ENCODE measurements at places on chromosomes 7 and 10.

DNA sequence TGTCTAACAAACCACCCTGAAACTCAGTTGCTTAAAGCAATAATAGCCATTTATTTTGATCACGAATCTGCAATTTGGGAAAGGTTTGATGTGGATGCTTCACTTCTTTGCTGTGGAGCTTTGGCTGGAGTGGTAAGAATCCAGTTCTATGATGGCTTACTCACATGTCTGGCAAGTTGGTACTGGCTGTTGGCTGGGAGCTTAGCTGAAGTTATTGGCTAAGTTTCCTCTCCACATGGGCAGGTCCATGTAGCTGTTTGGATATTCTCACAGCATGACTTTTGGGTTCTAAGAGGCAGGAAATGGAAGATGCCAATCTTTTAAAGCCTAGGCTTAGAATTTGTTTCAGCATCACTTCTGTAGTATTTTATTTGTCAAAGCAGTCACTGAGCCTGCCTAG, 277.6 kb upstream of the NRP1 start:
- no peak for DNase-seq

DNA sequence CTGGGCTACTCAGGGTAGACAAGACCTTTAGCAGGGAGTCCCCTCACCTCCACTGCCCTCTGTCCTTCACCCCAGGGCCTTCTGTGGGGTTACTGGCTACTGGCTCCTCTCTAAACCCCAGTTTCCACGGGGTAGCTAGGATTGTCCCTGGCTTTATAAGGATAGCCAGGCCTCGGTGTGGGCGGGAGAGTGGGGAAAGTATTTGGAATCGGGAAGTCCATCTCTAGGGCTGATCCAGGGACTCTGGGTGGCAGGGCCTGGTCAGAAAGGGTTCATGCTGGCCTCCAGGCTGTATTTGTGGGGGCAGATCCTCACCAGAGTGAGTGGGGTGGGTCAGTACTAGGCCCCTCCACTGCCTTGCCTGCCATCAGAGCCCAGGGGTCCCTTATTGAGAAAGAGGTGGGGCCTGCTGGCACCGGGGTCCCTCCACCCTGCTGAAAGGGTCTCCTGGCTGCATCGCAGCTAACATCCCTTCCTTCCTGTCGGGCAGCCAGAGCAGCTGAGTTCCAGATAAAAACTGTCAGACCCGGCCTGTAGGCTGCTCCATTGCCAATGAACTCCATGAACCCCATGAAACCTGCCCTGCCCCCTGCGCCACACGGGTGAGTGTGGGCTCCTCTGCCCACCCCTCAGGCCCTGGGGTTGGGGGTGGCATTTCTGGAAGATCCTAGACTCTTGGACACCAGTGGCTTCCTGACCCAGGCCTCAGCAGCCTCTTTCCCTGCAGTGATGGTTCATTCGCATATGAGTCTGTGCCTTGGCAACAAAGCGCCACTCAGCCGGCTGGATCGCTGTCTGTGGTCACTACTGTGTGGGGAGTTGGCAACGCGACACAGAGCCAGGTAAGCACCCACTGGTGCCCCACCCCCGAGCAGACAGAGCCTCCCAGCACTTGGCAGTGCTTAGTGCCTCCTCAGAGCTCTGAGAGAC, 7.3 kb downstream of the ZMIZ2 start:
- DNase-seq, result no peak

- no peak for DNase-seq
Observed at GRCh38 chr7:24472093-24472492, 101.2 kb upstream of the PALS2 start.

GRCh38 chr7:151805191-151805590, 71.7 kb downstream of the PRKAG2 start:
- no peak for DNase-seq

- DNase-seq, result no peak
Observed at GRCh38 chr10:124700293-124701037, 43.7 kb downstream of the FAM53B start.

DNA sequence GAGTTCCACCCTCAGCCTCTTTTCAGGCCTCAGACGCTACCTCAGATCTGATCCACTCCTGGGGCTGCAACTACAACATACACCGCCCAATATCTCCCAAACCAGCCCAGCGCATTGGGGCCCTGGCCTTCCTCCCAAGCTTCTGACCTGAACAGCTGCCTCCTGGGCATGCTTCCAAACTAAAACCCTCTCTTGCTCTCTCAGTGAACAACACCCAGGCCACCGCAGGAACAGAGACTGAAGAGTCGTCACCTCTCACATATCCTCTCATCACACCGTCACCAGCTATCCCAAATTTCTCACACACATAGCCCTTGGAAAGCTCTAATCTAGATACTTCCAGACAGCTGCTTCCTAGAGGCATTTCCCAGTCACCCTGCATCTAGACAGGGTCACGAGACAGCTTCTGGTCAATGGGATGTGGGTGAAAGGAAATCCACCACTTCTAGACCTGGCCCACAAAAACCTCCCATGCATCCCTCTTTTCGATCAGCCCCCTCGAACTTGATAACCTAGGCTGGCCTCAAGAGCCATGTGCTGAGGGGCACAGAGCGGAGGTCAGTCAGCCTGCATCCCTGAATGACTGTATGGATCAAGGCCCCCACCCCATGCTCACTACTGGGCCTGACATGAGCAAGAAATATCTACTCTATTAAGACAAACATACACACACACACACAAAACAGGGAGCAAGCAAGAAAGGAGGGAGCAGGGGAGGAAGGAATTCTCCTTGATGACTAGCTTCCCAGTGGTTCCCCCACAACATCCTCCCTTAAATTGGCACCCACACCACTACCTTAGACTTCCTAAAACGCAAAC, 1.8 kb downstream of the PARP12 start:
- no peak for DNase-seq

DNA sequence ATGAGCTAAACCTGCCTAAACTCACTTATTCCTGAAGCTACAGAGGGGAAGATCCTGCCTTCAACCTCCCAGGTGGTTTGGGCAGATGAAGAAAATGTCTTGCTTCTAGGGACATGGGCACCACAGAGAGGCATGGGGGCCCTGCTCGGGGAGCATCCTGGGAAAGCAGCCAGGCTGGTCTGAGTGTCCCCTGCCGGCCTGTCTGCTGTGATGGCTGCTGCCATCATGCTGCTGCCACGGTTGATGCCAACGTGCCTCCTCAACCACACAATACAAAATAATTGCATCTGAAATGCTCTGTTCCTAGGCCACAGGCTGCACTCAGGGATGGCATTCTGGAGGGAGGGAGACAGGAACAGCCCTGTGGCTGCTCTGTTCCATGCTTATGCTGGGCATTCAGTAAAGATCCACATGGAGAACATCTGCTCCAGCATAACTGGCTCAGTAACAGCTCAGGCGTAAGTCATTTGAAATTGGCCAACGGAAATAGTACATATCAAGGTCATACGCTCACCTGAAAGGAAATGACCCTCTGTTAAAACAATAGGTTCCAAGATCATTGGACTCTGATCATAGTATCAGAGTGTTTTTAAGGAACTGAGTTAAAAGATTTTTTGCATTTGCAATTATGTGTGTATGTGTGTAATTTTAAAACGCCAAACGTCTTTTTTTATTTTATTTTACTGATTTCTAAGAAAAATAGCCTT, 299.0 kb downstream of the TNS3 start:
- no peak for DNase-seq

- no peak for DNase-seq
Observed at GRCh38 chr7:22653951-22654350, 73.0 kb upstream of the IL6 start.

DNA sequence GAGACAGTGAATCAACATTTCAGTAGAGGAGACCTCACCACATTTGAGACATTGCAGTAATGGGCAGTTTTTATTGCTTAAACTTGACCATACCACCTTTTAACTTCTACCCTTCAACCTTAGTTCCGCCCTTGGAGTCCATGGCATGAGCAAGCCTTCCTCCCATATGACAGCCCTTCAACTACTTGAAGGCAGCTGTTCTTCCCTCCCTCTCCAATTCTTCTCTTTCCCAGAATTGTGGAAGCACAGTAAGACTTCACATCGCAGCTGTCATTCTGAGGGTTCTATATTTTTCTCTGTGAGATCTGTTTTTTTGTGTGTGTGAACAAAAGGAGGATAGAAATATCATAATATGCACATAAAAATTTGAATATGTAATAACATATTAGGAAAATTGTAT, 2.2 kb upstream of the TSPAN12 start:
- no peak for DNase-seq

GRCh38 chr10:46291817-46292572, 5.2 kb downstream of the ANTXRL start:
- DNase-seq, result no peak

DNA sequence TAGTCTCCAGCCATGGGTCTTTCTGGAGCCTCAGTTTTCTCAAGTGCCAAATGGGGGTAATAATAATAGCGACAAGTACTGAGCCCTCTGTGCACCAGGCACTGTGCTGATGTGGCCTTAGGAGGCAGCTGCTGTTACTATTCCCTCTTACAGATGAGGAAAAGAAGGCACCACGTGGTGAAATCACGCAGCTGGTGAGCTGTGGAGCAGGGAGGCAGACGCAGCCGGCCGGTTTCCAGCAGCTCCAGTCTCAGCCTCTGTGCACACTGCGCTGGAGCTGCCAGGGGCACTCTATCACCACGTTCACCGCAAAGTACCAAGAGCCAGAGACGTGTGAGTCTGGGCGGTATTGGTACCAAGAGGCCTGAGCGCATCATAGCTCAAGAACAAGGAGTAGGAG, 9.6 kb downstream of the PYROXD2 start:
- DNase-seq, result no peak

- DNase-seq, result peak; percentile 22
Observed at GRCh38 chr7:2431260-2431867, 28.0 kb downstream of the CHST12 start.

All from CD4-positive, alpha-beta T cell (primary cell).